NCI-H526 treated with DMSO at 0.1 percent for 48 hours (cell line): ENCODE measurements at places on chromosomes 1 and 21.

- DNase-seq, result no peak
Measured at GRCh38 chr1:217443845-217444244, 187.0 kb downstream of the GPATCH2 start.

- DNase-seq, result peak; percentile 52
Measured at GRCh38 chr1:150233359-150234308, 2.3 kb downstream of the ANP32E start.

DNA sequence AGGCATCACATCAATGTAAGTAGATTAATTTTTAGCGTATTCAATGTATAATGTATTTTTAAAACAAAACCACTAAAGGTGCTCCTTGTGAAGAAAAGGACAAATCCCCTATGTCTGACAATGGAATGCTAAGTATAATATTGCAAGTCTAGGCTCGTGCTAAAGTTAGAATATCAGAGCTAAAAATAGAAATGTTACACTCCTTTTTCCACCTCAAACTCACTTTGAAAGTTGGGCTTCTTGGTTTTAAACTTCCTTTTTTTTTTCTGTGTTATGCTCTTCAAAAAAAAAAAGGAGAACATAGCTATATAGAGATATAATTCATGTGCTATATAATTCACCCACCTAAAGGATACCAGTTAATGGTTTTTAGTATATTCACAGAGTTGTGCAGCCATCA, 3.6 kb upstream of the SERBP1 start:
- DNase-seq, result no peak

GRCh38 chr1:231882790-231883189, 256.2 kb downstream of the DISC1 start:
- no peak for DNase-seq

GRCh38 chr1:62024690-62025089, 170.0 kb upstream of the L1TD1 start:
- no peak for DNase-seq

DNA sequence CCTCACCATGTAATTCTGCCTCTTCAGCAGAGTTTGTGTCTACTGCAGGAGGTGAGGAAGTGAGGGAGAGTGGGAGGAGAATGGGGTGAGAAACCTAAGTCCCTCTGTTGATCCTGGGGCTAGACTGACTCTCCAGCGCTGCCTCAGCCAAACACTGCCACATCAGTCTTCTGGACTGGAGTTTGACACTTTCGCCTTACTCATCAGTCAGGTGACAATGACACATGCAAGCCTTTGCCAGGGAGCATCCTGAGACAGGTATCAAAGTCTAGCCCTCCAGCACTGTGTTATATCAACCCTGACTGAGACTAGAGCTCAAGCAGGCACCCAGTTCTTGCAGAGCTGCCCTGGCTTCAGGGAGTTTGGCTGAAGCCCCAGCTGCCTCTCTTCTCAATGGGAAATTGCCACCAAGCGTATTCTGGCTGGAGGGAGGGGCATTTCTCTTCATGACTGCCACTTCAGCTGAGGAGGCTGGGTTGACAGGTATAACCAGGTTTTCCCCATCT, 33.3 kb upstream of the SUCO start:
- DNase-seq, result no peak

GRCh38 chr1:195717651-195718050, 890.6 kb downstream of the KCNT2 start:
- no peak for DNase-seq

- DNase-seq, result no peak
Measured at GRCh38 chr1:227892489-227893299, 55.0 kb downstream of the WNT9A start.

GRCh38 chr1:19240673-19241538, 10.4 kb downstream of the EMC1 start:
- DNase-seq, result no peak

- no peak for DNase-seq
Measured at GRCh38 chr1:21585037-21585436, 75.8 kb downstream of the ALPL start.

DNA sequence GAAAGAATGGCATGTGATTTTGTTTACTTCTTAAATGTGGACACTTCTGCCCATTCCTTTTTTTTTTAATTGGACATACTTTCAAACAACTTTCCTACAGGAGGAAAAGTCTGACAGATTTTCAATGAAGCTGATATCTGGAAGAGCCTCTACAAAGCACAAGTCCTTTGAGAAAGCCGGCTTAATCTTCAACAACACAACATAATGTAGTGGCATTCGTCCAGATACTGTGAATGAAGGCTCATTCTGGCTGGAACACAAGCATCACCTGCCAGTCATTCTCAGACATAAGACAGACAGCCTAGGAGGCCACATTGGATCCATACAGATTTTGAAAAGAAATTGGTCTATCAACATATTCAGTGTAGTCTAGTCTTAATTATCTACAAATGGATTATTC, 4.9 kb downstream of the OTUD7B start:
- no peak for DNase-seq

GRCh38 chr1:52237430-52237829, 95.5 kb downstream of the ZFYVE9 start:
- DNase-seq, result no peak

- DNase-seq, result no peak
Measured at GRCh38 chr1:156540955-156541354, 31.4 kb downstream of the IQGAP3 start.

- DNase-seq, result no peak
Measured at GRCh38 chr1:205938682-205939081, 4.6 kb downstream of the SLC26A9 start.

GRCh38 chr1:75901371-75901770, 30.8 kb downstream of the ASB17 start:
- DNase-seq, result no peak

DNA sequence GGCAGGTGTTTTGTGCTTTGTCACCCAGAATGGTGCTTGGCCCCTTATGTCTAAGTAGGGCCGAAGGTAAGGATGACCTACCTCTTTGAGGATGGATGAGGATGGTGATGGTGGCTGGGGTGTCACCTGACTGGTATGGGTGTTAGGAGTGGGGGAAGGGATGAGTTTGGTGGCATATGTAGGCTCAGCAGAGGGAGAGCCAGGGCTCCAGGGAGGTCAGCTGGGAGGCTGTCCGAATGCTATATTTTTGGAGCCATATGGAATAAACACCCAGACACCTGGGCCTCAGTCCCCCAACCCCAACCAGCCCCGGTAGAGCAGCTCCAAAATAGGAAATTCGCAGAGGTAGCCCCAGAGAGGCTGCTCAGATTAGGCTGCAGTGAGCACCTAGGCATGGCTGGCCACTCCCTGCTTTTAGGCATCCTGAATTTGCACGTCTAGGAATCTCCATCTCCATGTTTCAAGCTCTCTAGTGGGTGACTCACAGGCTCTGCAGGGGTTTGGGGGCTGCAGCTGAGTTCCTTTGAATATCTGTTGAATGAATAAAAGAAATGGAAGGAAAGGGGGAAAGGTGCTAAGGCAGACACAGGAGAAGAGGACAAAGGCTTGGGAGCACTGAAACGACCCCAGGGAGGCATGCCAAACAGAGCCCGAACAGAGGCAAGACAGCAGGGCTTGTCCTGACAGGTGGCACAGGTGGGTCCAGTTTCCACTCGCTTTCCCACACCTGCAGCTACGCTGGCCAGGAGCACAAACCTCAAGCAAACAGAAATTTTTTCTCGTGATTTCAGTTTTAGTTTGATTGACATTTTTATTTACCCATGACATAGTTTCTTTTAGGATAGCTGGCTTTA, 135.3 kb upstream of the EDN2 start:
- no peak for DNase-seq
